Left ventricle myocardium superior (tissue), 1 donor: ENCODE measurements at places on chromosomes 12 and 14. TPM values are rescaled to one million over a fixed set of nuclear protein-coding genes. Genes with fewer than 3 reads are reported as not detected.

Gene HIGD1C
- total RNA-seq = not detected

Gene ACAD10
- total RNA-seq = 35.8 TPM

Gene ITGB7
- 1.3 TPM for total RNA-seq

Gene KSR2
- total RNA-seq = not detected

Gene GALNT8
- 1.7 TPM for total RNA-seq

Gene BAZ2A
- total RNA-seq = 34.7 TPM

Gene OSBPL8
- total RNA-seq = 28.3 TPM

Gene CCDC175
- not detected for total RNA-seq

Gene SLC2A13
- total RNA-seq = 6.2 TPM

Gene CISTR
- total RNA-seq = 2.4 TPM

Gene JDP2
- 24.7 TPM for total RNA-seq

Gene MYH6
- 4,258 TPM for total RNA-seq

Gene PIGH
- 11.2 TPM for total RNA-seq

Gene CMTM5
- not detected for total RNA-seq

DNA sequence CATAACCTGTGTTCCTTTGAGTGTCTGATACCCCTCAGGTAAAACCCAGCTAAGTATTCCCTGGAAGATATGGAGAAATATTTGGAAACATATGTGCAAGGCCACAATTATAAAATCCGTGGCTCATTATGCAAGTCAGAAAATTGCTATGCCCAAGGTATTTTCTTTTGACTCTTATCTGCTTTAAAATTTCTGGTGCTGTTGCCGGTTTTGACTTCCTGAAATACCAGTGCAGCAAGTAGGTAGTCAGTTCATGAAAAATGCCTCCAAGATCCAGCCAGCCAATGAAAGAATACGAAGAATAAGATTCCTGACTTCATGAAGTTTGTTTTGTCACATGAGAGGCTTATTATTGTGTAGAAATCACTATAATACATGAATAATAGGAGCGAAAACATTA is 20.2 kb upstream of the FUT8 start:
- no peak for DNase-seq

DNA sequence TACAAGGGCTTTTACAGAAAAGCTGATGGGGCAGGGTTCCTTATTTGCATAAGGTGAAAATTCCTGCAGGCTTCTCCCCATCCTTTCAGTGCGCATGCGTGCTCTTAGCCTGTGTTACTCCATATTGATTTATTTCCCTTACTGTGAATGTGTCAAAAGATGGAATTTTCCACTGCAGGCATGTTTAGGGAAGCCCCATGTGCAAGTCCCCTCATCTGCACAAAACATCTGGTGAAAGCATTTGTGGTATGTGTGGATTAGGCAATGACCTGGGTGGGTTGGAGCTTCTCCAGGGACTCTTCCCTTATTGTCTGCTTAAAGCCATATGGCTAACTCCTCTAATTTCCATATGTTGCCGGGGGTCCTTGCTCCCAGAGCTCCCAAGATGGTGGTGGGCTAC is 912.7 kb upstream of the LRFN5 start:
- no peak for DNase-seq

DNA sequence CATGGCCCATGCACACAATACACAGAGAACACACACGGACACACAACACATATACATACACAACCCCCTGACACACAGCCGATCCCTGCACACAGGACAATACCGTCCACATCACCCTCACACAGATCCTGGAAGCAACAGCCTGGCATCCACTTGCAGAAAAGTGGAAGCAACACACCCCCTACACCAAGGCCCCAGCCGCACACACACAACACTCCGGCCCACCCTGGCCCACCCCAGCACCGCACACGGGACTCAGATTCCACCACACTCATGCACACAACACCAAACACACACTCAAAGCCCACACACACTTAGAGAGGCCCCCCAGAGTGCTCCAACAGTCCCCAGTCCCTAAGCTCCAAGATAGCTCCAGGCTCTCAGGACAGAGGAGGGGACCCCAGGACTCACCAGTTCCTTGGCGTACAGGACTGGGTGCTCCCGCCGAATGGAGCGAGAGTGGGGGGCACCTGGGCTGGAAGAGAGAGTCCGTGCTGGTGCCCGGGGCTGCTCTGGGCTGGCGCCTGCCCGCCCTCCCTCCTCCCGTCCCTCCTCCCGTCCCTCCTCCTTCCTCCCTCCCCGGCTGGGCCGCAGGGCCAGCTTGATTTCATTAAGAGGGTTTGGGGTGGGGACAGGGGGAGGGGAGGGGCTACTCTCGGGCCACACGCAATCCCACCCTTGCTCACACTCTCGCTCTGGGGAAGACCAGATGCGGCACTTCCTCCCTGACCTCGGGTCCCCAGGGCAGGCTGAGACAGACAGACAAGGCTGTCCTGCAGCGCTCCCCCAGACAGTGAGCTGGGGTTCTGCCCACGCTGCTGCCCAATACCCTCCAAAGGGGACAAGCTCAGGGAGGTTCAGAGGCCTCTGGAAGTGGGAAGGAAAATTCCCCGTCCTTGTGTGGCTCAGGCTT is at the start of gene TMEM119:
TMEM119 (minus strand) TSS at position 526 of the 913 bp plus-strand sequence. CDS start 5,701 bp downstream, outside the sequence.
- peak; percentile 49 for DNase-seq

- DNase-seq = no peak
Measured at GRCh38 chr14:101491841-101492240, 69.5 kb upstream of the DIO3 start.

GRCh38 chr14:65864984-65865383 is 452.5 kb downstream of the FUT8 start:
- no peak for DNase-seq

GRCh38 chr12:103840876-103841689 is at the start of gene NT5DC3:
Gene NT5DC3 (minus strand): TSS chr12:103841234. CDS start chr12:103841156, 78 bp downstream.
- peak; percentile 89 for DNase-seq

- no peak for DNase-seq
Measured at GRCh38 chr12:27733052-27733656, 22.5 kb downstream of the MRPS35 start.

DNA sequence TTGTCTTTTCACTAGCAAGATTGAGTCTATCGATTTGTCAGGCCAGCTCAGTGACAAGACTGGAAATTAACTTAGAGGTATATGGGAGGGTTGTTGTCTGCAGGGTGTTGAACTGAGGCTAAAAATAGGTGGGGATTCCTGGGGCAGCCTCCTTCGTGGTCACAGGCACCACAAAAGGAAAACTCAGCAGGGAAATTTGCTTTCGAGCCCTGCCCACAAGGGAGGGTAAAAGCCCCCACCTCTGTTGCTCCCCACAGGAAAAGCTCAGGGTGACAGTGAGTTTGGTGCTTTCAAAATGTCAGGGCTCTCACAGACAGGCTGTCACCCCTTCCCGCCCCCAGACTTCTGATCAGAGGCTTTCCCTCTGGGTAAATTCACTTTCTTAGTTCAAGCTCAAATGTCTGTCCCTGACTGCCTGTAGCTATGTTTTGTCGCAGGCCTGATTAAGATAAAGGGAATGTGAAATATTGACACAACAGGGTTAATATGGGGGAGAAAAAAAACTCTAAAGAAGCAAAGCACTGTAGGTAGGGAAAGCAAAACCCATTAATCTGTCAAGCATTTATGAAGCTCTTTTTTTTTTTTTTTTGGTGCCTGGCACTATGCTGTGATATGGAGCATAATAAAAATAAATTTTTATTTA is 11.7 kb upstream of the NFKBIA start:
- DNase-seq = no peak

GRCh38 chr12:90333939-90334338 is 621.0 kb downstream of the CCER1 start:
- DNase-seq = no peak

- no peak for DNase-seq
Measured at GRCh38 chr12:92593734-92594402, 108.9 kb upstream of the PLEKHG7 start.

DNA sequence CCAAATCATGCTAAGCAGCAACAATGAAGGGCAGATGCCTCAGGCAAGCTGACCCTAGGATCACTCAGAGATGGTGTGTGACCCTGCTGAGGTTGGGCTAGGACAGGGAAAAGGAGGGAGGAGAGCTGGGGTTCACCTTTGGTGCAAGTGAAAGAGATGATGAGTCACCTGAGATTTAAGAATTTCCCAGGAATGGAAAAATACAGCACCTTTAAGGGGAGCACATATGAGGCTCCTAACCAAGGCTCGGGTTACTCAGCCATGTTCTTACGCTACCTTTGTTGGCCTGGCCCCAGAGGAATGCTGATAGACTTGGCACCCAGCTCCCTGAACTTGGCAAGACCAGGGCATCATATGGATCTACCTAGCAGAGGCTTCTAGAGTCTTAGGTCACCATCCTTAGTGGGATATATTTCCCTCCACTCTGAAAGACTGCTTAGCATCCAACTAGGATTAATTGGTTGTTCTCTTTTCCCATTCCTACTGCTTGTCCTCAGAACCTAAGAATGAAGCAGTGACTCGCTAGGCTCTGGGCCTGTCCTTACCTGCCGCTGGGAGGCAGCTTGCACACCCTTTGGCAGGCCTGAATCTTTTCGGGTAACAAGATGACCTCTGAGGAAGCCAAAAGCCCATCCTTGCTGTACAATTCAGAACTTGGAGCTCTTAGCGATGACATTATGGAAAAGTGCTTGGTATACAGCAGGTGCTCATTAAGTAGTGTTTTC is 4.0 kb upstream of the NAA25 start:
- DNase-seq = no peak

- DNase-seq = no peak
Measured at GRCh38 chr14:58574623-58575022, 63.1 kb upstream of the DACT1 start.

- no peak for DNase-seq
Measured at GRCh38 chr12:101221301-101221700, 11.3 kb upstream of the SLC5A8 start.

DNA sequence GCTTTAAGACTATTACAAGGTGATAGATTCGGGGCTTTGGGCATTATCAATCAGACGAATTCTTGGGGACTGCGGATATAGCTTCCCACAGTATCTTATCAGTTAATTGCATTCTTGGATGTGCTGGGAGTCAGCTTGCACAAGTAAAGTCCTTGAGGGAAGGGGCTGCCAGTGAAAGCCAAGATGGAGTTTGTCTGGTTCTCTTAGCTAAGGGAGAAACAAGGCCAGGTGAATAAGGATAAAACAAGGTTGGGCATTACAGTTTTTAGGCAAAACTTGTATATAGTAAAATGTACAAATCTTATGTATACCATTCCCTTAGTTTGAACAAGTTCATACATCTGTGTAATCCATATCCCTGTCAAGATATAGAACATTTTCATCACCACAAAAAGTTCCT is 5.5 kb downstream of the FBXO34 start:
- no peak for DNase-seq

GRCh38 chr14:90551733-90552464 is 155.1 kb downstream of the CALM1 start:
- DNase-seq = no peak

GRCh38 chr14:31261859-31262731 is 54.5 kb upstream of the HECTD1 start:
- no peak for DNase-seq

- peak; percentile 45 for DNase-seq
Measured at GRCh38 chr12:46830731-46831334, 5.0 kb upstream of the SLC38A4 start.

GRCh38 chr14:73696466-73697400 is 17.5 kb downstream of the PNMA1 start:
- no peak for DNase-seq

- no peak for DNase-seq
Measured at GRCh38 chr12:14384783-14385638, 19.5 kb downstream of the ATF7IP start.

GRCh38 chr12:85157035-85157603 is 121.0 kb downstream of the LRRIQ1 start:
- DNase-seq = no peak

- DNase-seq = peak; percentile 71
Measured at GRCh38 chr12:96237465-96238077, 43.4 kb downstream of the ELK3 start.

DNA sequence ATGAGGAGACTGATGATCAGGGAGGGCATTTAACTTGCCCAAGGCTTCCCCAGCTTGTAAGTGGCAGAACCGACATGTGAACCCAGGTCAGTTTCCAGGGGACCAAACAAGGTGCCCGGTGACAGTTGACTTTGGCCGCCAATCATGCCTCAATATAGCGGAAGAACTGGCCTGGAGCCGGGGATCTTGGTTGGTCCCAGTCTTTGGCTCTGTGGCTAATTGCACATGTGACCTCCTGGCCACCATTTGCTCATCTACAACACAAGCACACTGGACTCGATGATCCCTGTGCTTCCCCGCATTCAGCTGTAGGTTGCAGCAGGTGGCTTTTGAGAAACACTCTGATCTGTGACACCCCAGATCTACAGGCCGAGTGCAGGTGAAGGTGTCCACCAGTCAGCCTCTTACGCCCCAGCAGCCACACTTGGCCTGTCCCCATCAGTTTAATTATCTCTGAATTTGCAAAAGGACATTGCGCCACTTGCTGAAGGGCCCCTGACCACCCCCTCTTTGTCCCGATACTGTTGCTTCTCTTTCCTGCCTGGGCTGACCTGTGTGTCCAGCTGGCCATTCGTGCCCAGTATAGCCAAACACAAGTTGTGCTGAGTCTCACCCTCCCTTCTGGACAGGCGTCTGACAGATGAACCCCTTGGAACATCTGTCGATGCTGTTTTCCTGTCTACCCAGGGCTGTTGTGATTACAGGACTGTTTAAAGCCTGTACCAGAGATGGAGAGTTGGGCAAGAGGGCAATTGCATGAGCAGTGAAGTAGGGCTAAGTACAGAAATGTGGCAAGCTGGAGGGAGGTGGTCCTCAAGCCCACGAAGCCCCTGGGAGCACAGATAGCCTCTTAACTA is 14.1 kb downstream of the ACACB start:
- peak; percentile 49 for DNase-seq

GRCh38 chr12:88328090-88328489 is 186.0 kb downstream of the TMTC3 start:
- no peak for DNase-seq

DNA sequence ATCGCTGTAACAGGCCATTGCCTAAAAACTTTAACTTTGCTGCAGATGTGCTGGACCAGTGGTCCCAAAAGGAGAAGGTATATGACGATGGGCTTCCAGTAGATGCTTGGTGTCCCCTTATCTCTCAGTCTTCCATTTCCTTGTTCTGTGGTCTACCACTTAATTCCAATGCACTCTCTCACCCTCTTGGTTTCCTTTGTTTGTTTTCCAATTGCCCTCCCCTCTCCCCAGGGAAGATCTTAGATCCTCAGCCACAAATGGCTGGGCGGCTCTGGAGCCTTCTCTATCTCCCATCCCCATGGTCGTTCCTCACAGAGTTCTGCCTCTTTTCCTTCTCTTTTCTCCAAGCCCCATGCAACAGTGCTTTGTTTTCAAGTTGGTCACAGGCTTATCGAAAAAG is 584 bp downstream of the ACSM4 start:
- DNase-seq = no peak

DNA sequence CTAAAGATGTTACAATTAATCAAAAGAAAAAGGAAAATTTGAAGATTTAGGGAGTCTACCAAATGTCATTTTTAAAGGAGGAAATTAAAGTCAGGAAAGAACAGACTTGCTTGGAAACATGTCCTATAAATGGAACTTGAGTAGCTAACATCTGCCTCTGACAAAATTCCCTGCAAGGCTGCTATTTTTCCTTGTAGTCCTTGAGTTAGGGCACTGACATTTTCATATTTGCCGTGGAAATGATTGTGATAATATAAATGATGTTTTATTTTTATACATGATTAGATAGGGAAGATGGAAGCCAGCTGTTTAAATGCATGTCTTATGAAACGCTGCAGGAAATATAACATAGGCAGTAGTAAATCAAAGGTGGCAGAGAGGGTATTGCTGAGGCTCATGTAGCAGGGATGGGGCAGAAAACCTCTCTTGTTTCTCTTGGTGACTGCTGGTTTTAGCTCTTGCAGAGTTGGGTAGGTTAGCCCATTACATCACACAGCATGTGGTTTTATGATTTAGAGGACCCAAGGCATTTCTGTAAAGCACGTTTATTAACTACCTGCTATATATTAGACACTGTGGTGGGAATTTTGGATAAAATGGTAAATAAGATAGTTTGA is 21.7 kb downstream of the NUBPL start:
- no peak for DNase-seq

- peak; percentile 66 for DNase-seq
Measured at GRCh38 chr12:52005903-52006703, 643 bp upstream of the TAMALIN start.
